ENCODE measurements at places on chromosomes 6 and 20.

- no peak for DNase-seq
Measured at GRCh38 chr6:32980488-32981038, 12.2 kb downstream of the BRD2 start.

GRCh38 chr20:19531446-19531845 is 226.6 kb upstream of the RIN2 start:
- DNase-seq = no peak

- DNase-seq = no peak
Measured at GRCh38 chr20:6559791-6560190, 207.7 kb upstream of the BMP2 start.

GRCh38 chr6:135195041-135195440 is 13.9 kb downstream of the MYB start:
- DNase-seq = peak; percentile 84

DNA sequence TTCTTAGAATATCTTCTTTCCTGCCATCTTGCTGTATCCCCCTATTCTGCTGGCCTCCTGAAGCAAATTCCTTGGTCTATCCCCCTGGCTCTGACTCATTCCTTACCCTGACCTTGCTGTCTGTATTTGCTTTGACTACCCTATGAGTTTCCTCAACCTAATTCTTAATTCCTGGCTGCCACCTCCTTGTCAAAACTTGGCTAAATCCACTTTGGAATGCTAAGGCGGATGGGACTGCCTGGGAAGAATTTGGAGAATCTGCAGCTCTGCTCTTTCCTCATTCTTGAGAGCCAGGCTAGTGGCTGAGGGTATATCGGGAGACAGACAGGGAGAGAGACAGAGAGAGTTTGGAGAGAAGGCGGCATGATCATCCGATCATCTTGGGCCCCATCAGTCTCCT is 24.4 kb downstream of the CAP2 start:
- DNase-seq = no peak

Measured in hematopoietic multipotent progenitor cell treated with erythropoietin and hydrocortisone succinate and interleukin-3 and kit ligand, for 4 days (in vitro differentiated cells).